Activated CD4-positive, alpha-beta memory T cell treated with anti-CD3 and anti-CD28 coated beads for 36 hours (primary cell): ENCODE measurements at places on chromosomes 1 and 21. TPM values are rescaled to one million over a fixed set of nuclear protein-coding genes. Genes with fewer than 3 reads are reported as not detected.
A peak's percentile ranks its signal among the peaks of the same experiment; 100 is the strongest.

Gene CELA2B
- not detected for total RNA-seq

- DNase-seq, result no peak
Observed at GRCh38 chr1:113855630-113856400, 15.7 kb downstream of the PTPN22 start.

Gene DCST2
- total RNA-seq, result 1.3 TPM

DNA sequence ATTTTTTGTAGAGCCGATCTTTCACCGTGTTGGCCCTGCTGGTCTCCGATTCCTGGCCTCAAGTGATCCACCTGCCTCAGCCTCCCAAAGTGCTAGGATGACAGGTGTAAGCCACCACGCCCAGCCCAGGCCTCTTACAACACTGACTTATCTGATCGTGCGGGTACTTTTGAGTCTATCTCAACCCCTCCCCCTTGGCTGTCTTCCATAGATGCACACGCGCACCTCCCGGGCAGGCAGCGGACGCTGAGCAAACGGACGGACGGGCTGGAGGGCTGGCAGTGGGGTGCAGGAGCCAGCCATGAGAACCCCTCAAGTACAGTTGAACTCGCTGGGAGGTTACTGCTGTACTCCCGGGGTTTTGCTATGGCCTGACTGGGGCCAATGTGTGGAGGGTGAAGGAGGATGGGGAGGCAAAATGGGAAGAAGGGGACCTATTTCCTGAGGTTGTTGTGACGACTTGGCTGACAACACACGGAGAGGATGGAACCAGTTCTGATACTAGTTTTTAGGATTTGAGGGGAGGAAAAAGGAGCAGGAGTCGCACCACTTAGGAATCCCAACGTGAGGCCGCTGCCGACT lies 959 bp downstream of the CD58 start:
- DNase-seq, result peak; percentile 73

DNA sequence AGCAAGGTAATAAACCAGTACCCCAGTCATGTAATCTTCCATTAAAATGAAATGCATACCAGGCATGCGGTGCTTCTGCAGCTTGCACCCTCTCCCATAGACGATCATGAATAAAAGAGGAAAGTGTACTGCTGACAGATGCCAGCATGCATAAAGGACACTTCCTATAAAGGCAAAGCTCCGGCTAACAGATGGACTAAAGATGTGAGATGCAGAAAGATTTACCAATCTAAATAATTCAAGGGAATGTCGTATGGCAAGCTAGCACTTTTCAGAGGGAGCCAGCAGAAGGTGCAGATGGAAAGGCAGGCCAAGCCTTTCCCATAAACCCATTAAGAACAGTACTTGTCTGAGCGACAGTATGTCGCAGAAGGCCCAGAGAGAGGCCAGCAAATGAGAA lies 542.0 kb downstream of the NUF2 start:
- no peak for DNase-seq

Gene VWA5B1
- total RNA-seq, result not detected

Gene LBR
- total RNA-seq, result 146 TPM

DNA sequence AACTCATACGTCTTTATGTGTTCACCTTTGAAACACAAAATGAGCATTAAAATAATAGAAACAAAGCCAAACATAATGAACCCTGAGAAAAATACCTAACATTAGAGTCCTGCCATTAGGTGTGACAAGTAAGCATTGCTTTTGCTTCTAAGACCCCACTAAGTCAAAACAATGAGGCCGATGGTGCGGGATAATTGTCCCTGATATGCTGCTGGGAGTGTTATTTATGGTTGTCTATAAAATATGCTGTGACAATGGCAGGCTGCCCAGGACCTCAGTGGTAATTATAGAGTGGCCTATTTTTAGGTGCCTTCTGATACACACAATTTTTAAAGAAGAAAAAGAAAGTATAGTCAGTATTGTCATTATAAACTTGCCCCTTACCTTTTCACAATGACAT lies 1423.1 kb downstream of the AMY1C start:
- no peak for DNase-seq

DNA sequence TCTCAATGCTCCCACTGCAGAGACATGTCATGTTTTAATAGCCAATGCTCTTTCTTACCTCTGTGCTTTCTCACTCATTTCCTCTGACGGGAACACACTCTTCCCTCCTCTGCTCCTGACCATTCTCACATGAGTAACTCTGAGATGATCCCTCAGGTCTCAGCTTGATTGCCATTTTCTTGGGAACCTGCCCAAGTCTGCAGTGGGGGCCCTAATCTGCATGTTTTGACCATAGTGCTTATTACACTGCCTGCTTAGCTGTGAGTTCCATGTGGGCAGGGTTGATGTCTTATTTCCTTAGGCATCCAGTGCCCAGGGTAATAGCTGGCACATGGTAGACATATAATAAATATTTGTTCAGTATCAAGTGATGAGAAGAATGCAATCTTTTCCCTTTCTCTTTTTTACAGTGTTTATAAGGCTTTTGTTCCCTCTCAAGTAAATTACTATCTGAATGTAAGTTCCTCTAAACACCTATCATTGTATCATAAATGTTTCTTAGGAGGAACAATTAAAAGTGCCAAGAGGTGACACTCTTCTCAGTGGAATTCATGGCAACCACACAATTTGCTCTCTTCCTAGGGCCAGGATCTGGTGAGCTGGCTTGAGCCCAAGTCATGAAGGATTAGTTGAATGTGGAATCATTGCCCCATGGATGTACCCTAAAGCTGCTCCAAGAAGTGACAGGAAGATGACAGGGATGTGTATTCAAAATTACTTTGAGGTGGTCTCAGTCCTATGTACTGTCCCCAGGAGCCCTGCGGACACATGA lies 485.4 kb upstream of the USP24 start:
- DNase-seq, result no peak
